GM23248 (cell line): ENCODE measurements at places on chromosomes 16 and 17.

- DNase-seq, result peak; percentile 80
These were observed 34.1 kb downstream of the TK2 start for GRCh38 chr16:66515596-66516508.

- no peak for DNase-seq
These were observed 2.1 kb upstream of the ADGRG5 start for GRCh38 chr16:57540387-57540786.

GRCh38 chr17:63173450-63173849, 207.4 kb downstream of the TANC2 start:
- DNase-seq, result no peak

DNA sequence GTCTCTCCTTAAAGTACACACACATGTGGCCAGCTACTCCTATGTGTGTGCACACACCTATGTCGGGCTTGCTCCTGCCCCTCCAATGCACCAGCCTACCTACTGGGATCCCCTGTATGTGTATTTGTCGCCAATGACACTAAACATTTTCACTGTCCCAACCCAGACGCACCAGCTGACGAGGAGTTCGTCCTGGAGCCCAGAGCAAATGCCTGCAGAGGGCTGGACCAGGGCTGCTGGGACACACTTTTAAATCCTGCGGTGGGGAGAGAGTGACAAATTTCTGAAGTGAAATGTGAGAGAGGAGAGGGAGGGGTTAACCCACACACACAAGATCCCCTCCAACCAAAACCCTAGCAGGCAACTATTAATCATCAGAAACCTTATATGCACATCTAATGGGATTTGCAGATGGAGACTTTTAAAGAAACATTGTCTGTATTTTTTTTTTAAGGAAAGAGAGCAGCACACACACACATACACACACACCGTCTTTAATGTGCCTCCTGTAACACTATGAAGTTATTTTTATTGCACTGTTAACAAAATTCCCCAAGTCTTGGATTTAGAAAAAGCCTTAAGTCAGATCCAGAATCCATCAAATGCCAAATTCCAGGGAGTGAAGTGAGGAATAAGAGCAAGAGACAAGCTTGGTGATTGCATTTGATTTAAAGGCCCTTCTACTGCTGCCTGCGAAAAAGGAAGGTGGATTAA, at the start of gene MEOX1:
TSS of gene MEOX1 (minus strand) at position 224 of the 714 bp plus-strand sequence. CDS start 388 bp downstream, outside the sequence.
- peak; percentile 66 for DNase-seq

GRCh38 chr17:76141212-76142038, at the start of gene FOXJ1:
Gene FOXJ1 (minus strand): TSS chr17:76141245. CDS start chr17:76140395, 850 bp downstream.
- peak; percentile 90 for DNase-seq

DNA sequence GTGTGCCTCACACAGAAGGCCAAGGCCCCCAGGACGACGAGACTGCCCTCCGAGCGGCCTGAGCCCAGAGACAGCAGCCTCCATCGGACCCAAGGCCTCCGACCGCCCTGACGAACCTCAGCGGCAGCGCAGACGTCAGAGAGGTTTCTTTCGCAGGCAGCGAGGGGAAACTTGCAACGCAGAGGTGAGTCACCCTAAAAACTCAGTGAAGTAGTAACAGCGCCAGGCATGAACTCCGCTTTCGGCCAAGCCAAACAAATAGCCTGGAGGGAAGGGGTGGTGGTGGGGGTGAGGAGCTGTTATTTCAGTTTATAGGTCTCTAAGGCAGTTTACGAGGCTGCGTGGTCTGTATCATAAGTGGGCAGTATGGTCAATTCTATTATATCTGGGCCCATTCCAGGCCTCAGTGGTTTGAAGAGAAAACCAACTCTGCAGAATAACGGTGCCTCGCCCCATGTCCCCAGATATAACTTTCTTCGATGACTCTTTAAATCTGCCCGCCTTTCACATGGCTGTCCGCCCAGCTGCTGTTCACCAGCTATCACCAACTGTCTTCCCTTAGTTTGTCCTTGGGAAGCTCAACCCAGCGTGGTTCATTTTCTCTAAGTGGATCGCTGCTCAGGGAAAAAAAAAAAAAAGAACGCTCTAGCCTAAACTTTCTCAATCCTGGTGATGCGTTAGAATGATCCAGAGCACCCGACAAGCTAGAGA, 43.5 kb upstream of the FOXF1 start:
- DNase-seq, result no peak

- no peak for DNase-seq
These were observed 7.3 kb downstream of the GNA13 start for GRCh38 chr17:65049085-65049756.
